ENCODE measurements at places on chromosomes 2 and 18.

- DNase-seq, result no peak
Measured at GRCh38 chr2:107931412-107931811, 54.9 kb upstream of the SLC5A7 start.

DNA sequence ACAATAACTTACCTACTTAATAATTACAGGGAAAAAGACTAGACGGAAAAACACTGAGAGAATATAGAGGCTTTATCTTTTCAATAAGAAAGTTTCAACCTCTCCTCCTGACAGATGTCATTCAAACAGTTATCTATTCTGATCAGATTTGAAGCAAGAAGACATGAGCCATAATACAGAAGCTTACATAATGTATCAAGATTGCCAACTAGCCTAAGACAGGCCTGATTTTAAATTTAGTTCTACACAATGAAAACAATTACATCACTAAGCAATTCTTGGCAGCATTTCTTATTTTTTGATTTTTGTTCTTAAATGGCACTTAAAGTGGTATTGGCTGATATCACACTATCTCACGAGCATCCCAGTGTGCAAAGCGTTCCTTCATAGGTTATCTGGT lies 41.6 kb downstream of the GPR155 start:
- DNase-seq, result no peak

DNA sequence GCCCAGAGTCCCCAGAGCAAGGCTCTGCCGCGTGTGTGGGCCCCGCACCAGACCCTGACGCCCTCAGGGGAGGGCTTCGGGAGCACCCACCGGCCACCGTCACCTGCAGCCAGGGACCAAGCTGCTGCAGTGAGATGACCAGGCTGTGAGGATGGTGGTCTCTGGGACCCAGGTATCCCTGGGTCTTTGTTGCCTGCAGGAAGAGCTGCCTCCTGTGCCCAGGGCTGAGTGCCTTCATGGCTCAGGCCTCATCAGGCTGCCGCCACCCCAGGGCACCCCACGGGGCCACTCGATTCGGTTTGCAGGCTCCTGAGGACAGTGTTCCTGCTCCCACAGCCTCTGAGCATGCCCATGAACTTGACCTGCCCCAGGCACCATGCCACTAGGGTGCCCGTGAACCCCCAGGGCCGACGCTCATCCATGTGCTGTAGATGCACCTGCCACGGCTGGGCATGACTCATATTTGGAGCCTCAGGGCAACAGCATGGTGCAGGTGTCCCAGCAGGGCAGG lies 109.8 kb downstream of the FAM210A start:
- no peak for DNase-seq

DNA sequence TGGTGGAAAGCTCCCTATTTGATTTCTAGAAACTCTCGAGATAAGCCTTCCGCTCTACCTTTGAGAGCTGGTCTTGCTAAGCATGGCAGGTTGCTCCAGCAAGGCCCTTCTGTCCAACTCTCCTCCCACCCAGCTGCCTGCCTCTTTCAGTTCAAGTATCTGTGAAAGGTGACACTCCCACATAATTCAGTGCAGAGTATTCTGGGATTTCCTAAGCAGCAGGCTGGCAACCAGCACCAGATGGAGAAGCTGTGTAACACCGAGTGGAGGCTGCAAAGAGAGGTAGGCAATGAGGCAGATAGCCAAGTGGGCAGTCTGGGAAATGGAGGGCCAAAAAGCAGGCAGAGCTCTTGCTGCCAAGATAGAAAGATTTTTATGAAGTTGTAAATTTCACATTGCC lies 88.4 kb upstream of the CAVIN2 start:
- no peak for DNase-seq

DNA sequence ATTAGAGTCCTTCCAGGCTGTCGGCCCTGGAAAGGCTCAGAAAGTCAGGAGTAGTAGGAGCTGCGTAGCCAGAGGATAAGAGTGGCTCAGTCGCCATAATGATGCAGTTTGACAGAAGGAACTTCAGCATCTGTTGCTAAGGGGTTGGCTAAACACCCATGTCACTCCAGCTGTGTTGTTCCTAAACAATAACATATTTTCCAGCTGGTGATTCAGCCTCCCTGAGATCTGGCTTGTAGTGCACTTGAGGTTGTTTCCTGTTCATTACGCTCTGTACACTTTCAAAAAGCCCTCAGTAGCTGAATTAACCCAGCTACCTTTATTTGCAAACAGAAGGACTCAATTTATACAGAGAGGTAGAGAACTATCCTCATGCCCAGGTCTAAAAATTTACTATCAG lies 39.7 kb upstream of the EPAS1 start:
- DNase-seq, result no peak

DNA sequence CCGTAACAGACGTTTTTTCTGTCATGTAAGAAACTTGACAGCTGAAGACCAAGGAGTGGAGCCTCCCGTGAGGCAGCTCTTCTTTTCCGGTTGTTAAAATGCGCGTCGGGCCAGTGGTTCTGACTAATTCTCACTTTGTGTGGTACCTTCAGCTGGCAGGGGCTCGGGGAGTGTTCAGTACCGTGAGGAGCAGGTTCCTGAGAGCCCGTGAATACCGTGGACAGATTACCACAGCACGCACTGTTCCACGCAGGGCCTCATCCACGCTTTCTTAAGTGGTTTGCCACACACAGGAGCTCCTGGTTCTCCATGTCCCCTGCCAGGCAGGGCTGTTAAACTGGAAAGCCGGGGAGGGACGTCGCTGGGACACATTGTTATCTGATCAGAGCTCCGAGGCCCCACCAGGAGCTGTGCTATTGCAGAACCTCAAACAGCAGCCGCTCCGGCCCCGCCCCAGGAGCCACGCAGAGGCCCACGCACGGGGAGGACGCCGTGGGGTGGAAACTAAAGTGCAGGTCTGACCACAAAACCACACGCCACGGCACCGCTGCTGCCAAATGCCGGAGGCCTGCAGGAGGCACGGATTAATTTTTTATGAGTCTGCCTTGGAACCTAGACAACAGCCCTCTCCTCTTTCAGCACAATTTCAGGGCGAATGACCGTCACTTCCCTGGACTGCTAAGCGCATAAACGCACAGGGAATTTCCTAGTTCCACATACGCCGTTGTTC lies 43.3 kb downstream of the NFATC1 start:
- DNase-seq, result peak; percentile 34

- no peak for DNase-seq
Measured at GRCh38 chr18:21069468-21069867, 42.1 kb downstream of the ROCK1 start.

DNA sequence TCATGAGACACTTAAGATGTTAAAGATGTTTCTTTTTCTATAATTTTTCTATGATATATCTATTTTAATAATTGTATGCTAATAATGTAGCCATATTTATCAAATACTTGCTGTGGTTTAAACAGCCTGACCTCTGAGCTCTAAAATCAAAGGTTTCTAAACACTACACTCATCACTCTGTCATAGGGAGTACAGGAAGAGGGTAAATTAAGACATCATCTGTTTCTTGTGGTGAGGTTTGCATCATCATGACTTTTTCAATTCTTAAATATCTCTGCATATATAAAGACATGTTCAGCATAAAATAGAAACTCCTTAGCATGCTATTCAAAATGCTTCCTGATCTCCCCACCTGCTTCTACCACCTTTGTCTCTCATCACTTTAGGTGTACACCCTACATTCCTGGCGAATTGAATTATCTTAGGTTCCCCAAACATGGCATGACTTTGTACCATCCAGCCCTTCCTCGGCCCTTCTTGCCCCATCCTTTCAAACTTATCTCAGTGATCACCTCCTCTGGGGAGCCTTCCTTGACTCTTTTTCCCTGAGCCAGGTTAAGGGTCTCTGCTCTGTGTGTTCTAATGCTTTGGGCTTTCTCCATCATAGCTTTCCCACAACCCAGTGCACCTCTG lies 105.3 kb upstream of the TTN start:
- no peak for DNase-seq

DNA sequence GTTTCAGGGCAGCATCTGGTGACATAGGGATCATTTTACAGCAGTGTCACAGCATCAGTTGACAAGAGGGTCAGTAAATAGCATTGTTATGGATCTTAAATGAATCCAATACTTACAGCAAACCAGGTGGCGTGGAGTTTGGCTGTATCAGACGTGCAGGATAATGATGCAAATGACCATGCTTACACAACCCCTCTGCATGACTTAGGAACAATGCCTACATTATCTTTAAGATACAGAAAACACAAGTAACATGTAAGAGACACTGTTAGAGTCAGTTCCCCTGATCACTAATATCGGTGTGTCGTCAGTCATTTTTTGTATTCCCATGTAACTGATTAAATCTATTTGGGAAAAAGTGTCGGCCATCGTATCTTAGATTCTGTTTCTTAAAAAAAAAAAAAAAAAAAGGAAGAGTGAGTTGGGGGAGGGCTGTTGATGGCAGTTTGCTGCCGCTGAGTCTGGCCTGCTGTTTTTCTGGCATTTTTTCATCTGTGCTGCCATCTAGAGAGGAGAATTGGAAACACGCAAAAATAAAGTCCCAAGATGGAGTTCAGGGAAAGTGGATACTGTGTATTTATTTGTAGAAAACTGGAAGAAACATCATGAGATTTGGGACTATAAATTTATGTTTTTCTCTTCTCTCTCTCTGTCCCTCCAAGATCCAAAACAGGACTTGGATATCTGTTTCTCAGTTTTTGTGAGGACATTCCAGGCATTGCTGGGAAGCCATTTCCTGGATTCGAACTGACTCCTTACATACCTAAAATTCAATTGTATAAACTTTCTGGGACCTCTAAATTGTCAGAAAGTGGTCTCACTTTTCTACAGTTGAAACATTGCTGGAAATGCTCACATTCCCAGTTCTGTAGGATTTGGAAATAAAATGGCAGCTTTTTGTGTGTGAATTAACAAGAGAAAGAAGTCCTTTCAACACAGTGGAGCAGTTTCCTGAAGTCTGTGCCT lies 60.3 kb upstream of the AGPS start:
- DNase-seq, result peak; percentile 91

GRCh38 chr2:218882866-218883366 lies 2.3 kb downstream of the WNT10A start:
- no peak for DNase-seq

GRCh38 chr2:145207884-145208283 lies 688.0 kb upstream of the ZEB2 start:
- no peak for DNase-seq

- DNase-seq, result no peak
Measured at GRCh38 chr2:73937899-73938298, 11.2 kb downstream of the DGUOK start.

DNA sequence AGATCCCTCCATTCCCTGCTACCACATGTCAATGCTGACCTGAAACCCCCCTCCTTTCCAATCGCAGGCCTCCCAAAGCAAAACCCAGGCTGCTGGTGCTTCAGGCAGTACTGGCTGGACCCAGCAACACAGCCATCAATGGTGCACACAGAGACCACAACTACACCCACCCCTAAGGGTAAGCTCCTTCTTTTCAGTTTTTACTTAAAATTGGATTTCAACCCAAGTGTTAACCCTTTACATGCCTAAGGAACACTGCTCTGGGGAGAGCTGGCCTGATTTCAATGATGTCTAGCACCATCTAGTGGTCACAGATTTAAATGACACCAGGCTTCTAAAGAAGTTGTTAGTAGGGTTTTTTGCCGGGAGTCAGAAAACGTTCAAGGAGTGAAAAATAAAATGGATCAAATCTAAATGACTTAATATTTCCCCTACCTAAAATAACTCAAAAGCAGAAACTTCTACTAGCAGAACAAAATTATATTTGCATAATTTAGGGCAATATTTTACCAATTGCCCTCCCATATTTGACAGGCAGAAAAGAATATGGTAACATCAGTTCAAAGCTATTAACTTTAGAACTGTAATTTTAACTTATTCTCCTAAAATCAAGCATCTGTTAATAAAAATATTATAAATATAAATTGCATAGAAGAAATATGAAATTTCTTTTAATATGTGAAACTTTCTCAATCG lies 24.6 kb downstream of the FECH start:
- DNase-seq, result peak; percentile 77

DNA sequence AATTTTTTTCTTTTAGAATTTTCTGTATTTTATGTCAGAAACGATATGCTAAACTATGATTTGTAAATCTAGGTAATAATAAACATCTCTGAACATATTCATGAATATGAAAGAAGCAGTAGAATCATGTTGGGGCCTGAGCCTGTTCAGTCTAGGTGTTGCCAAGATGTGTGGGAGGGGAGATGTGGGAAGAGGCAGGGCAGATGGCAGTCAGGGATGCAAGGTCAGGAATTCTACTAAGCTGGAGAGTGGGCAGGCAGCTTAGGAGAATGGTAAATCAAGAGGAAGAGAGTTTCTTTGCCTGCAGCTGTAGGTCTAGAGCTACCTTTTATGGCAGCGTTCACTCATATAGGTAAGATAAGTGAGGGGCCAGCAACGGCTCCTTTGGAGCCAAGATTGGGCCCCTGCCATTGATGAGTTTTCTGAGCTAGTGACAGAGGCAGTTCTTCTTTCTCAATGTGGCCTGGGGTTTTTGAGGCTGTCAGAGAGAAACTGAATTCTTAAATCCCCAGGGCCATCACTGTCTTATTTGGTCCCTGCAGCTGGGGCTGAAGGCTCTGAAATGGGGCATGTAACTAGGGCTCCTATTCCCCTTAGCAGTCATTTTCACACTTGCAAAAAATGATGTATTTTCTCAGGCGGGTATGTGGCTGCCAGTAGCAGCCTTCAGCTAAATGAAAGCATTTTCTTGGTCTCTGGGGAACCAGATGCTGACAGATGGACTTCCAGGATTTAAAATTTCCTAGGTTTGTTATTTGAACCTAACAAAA lies 232.8 kb downstream of the PIK3C3 start:
- no peak for DNase-seq
